CD4-positive, alpha-beta memory T cell (primary cell): ENCODE measurements at places on chromosomes 4 and X.

GRCh38 chrX:21770631-21771321 is 12.9 kb upstream of the SMPX start:
- DNase-seq = no peak

GRCh38 chrX:64843224-64843623 is 133.0 kb downstream of the ZC4H2 start:
- no peak for DNase-seq

DNA sequence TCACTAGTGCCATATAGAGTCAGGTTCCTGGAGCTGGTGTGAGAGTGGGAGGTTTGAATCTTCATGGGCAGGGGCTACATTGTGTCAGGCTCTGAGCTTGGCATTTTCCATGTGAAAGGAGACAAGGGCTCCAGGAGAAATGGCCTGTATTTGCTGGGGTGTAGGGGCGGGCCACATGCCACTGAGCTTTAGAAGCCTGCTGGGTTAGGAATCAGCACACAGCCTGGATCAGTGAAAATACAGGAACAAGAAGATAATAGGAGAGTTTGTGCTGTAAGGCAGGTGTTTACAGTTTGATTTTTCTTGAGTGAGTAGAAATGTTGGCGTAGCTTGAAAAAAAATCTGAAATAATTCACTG is 35.4 kb downstream of the TBC1D14 start:
- DNase-seq = no peak

- no peak for DNase-seq
Measured at GRCh38 chr4:99157478-99157935, 13.4 kb upstream of the ADH4 start.

DNA sequence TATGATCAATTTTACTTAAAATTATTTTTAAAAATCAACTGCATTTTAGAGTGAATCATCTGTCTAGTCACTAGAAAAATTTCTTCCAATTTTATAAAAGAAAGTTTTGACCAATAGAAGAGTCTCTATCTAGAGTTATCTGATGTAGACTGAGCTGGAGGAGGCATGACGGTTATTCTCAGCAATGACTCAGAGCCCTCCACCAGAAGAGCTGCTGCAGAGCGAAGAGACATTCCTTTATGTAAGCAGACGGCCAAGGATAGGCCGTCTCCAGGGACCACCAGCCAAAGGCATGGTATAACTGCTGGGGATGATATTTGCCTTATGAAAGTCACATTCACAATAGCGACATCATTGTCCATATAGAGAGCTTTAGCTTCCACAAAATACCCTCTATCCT is 23.0 kb downstream of the LDB2 start:
- DNase-seq = no peak

DNA sequence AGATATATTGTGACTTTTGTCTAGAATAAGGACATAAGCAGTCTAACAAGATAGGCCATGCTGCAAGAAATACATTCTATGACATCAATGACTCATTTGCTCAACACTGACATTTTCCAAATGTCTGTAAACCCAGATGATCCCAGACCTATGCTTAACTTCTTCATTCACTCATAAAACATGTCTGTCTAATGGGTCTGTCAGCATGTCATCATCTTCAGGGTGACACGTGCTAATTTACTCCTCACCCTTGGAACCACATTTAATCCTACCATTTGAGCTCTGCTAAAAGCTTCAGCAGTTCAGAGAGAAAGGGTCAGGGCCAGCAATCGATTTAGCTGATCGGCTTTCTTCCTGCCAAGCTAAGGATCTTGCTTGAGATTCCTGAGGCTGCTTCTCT is 109.4 kb upstream of the MAP3K15 start:
- no peak for DNase-seq

DNA sequence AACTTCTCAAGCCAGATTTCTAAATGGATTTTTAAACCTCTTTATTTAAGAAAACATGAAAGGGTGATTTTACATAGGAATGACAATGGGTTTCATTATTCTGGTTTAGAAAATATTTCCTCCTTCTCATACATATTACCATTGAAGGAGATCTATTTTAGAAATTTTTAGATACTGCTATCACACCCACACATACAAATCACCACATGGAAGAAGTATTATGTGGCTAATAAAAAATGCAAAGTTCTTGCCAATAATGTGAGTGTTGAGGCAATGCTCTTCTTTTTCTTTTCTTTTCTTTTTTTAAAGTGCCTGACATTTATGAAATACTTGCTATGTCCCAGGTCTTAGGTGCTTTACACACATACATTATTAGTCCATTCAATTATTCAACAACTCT is 6.8 kb downstream of the STAP1 start:
- no peak for DNase-seq

DNA sequence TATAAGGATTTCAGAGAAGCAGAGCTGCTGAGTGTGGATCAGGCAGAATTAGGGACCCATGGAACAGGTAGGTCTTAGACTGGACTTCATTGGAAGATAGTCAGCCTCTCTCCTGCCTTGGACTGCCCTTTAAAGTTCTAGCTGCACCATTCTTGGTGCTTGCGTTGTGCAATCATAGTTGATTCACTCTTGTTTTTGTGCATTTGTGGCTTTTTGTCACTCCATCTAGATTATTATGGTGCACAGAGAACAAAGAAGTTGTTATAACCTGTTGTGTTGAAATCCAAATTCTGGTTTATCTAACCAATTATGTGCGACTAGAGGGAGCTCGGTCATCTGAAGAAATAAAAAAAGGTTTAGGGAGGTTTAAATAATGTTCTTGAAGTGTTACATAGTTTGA is 59.3 kb downstream of the JADE1 start:
- DNase-seq = no peak

DNA sequence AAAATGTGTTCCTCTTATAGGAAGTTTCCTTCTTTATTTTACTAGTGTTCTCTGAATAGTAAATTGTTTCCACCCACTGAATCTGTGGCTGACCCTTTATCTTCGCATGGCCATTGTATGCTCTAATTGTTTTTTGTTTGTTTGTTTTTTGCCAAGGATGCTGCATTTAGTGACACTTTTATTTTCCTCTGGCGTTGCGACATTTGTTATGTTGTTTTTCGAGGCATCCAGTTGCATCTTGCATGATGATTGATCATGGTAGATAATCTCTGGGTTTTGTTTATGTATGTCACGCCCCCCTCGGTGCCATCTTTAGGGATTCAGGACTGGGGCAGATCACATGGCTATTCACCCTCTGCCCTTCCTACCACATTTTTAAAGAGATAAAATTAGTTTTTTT is 2.2 kb downstream of the NMU start:
- no peak for DNase-seq

DNA sequence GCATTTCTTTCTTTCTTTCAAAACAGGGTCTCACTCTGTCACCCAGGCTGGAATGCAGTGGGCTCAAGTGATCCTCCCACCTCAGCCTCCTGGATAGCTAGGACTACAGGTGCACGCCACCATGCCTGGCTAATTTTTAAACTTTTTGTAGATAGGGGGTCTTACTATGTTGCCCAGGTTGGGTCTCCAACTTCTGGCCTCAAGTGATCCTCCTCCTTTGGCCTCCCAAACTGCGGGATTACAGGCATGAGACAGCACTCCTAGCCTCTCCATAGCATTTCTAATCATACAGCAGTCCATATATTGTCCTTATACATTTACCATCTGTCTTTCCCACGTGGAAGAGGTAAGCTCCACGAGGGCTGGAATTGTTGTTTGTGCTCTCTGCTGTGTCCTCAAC is 2.0 kb upstream of the FHIP1A start:
- DNase-seq = no peak

DNA sequence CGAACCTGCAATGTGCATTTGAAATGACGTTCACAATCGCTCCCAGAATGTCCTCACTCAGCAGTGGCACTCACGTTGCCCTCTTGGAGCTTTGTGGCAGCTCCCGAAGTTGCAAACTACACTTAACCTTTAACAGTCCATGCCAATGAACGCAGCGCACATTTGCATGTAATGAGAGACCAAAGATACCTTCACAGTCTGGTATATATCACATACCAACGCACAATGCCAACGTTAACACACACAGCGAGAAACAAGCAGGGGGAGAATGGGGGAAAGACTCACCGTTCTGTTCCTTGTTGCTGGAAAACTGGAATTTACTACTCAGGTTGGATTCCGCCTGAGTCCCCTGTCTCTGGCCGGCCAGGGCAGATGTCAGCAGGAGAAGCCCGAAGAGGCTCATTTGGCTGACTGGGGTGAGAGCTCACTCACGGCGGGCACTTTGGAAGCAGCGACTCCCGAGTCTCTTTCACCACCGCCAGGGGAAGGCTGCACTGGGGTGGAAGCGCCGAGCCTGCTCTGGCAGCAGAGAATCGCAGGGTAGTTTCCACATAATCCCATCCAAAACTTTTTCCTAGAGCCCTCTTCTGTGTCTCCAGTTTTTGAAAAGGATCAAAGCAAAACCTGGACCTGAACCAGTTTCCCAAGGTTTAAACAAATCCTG is 966 bp downstream of the PDGFC start:
- no peak for DNase-seq

- no peak for DNase-seq
Measured at GRCh38 chr4:184807256-184807655, 18.5 kb downstream of the ACSL1 start.

DNA sequence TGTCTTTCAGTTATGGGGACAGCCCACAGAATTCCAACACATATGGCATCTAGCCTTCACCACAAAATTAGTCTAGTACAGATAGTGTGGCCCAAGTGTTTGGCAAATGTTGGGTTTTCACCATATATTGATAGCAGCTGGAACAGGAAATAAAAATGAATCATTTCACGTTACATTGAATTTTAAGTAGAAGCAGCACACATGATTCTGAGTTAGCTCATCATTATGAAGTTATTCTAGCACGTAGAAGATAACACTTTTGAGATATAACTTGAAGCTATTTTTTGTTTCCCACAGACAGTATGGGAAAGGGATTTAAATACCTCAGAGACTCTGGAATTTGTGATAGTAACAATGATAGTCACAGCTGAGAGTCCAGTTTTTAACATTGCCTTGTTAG is 118.7 kb downstream of the FAT4 start:
- DNase-seq = no peak
